ENCODE measurements at places on chromosomes 7 and 10. TPM values are rescaled to one million over a fixed set of nuclear protein-coding genes. Genes with fewer than 3 reads are reported as not detected.

STRA8 gene
- not detected for total RNA-seq

CDHR1 gene
- 5.0 TPM for total RNA-seq

DNA sequence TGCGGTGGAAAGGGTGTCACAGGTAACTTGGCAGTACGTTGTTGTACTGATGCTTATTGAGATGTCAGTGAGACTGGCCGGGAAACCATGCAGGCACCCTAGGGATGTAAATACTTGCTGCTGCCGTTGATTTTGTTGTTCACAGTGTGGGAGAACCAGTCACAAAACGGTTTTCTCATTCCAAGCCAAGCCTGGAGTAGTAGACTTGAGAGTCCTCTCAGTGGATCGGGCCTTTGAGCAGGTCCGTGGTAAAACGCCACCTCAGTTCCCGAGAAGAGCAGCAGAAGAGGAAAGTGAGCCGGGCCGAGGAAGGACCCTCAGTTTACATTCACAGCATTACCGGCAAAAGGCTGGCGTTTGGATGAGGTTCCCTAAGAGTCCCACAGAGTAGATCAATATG is 1.1 kb downstream of the JAKMIP3 start:
- no peak for DNase-seq

- DNase-seq = no peak
Measured at GRCh38 chr7:158257001-158257400, 330.6 kb downstream of the PTPRN2 start.

DNA sequence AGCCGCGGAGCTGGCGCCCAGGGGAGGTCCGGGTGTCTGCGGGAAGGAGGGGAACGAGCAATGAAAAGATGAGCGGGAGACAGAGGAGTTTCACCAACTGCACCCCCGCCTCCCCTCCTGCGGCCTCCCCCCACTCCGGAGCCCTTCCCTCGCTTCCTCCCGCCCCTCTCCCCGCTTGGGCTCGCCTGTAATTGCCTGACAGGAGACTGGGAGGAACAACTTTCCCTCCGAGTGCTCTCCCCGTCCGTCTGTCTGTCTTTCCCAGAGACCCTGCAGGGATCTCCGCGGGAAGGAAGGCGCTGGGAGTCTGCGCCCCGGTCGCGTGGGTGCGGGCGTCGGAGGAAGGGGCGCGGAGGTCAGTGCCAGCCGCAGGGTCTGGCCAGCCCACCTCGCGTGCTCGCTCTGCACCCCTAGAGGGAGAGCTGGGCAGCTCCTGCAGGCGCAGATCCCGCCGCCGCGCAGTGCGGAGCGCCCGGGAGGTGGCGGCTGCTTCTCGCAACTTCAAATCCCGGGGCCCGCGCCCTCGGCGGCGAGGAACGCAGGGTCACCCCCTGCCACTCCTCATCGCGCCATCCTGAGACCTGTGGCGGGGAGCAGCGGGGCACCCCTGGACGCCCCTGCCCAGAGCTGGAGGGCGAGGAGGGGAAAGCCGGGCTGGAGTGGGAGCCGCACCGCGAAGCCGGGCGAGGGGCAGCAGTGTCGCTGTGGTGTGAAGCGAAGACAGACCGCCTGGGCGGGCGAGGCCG is 511 bp upstream of the NRP1 start:
- DNase-seq = peak; percentile 67

DNA sequence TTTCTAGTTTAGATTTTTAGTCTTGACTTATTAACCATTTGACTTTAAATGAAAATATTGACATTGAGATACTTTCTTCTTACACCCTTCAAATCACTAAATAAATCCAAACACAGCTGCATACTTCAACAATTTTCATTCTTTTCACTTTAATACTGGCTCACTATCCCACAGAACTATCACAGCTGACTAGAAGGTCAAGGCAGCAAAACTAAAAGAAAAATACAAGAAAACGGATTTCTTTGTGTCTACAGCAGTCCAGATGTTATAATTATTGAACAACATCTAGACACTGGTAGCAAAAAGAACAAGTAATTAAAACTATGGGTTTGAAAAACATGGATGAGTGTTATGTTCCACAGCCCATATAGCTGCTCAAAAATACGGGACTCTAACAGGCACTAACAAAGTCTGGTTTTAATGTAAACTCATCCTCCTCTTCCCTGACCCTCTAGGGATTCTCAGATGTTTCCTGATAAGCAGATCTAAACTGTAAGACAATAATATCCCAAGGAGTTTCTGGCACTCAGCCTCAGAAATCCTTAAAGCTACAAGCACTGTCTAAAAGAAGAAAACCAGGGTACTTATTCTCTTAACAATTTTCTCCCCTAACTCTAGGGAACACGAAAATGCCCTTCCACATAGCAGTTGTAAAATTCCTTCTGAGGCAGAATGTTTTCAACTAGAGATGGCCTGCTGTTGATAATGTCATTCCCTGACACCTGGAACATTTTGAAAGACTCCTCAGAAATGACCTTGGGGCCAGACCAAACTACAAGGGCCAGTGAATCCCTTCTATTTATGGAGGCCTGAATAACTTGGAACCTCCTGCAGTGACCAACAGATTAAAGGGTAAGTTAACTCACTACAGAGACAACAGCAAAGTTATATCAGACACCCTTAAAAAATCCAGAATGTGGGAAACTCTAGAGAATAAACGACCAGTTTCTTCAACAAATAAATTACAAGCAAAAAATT is 12.8 kb downstream of the DNMBP start:
- no peak for DNase-seq

DNA sequence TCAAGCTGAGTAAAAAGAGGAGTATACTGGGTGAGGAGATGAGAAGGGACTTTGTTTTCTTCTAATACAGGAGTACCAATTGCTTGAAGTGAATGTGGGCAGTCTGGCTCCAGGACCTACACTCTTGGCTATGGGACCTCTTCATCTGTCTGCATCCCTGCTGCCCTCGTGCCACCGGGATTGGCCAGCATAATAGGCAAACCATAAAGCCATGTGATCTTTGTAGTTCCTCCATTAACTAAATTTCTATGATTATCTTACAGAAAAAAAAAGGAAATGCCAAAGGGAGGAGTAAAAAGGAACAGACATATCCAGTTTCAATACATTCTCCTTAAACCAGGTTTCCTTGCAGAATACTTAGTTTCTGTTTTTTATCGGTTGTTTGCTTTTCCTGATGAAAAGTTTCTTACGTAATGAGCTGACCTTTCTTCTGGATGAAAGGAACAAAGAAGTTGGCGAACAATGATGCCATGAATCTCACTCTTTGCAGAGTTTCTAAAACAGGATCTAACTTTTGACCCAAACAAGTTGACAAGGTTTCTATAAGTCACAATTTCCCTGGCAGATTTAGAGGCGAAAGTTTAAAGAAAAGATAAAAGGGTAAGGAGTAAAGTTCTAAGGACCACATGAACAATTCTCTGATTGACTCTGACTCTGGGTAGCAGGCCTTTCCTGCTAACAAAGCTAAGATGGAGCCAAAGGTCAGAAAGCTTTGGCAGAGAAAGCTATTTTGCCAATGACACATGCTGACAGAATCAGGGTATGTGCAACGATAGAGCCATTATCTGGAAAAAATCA is 54.1 kb downstream of the LAMB1 start:
- DNase-seq = no peak

DNA sequence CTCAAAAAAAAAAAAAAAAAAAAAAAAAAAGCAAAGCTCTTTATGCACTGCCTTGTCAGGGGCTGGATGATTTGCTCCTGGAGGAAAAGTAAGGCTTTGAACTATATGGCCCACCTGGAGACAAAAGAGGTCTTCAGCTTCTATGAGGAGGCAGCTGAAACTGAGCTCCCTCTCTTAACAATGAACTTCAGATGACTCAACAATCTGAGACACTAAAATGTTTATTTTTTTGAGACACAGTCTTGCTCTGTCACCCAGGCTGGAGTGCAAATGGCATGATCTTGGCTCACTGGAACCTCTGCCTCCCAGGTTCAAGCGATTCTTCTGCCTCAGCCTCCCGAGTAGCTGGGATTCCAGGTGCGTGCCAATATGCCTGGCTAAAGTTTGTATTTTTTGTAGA is 36.7 kb downstream of the RAB19 start:
- no peak for DNase-seq

All from WTC11 (cell line).